ENCODE measurements at places on chromosomes 7 and 10.

GRCh38 chr10:89659143-89660131 lies 14.4 kb upstream of the PANK1 start:
- no peak for DNase-seq

- DNase-seq, result peak; percentile 46
Observed at GRCh38 chr7:2894118-2894940, 50.2 kb upstream of the GNA12 start.

DNA sequence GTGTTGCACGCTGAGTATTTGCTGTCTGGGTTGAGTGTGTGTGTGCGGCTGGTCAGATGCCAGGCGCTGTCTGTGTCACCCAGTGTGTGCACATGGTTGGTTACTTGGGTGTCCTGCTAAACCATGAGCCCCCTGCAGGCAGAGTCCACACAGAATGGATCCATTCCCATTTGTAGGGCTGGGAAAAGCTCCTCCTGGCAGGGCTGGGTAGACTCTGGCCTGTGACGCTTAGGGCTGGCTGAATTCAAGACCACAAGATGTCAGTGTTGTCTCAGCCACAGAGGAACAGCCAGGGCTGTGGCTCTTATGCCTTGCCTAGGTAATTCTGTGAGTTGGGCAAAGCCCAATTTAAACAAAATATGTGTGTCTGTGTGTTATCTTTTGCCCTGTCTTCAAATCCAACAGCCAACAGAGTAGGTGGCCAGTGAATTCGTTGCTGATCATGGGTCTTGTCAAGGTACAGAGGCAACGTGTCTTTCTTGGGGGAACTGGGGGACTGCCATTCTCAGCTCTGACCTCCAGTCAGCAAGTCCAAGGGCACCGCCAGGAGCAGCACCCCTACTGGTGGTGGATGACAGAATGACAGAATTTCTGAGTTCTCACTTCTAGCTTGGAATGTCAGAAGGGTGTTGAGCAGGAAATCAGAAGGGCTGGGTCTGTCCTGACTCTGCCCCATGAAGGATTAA lies 285.1 kb downstream of the CCSER2 start:
- DNase-seq, result no peak

DNA sequence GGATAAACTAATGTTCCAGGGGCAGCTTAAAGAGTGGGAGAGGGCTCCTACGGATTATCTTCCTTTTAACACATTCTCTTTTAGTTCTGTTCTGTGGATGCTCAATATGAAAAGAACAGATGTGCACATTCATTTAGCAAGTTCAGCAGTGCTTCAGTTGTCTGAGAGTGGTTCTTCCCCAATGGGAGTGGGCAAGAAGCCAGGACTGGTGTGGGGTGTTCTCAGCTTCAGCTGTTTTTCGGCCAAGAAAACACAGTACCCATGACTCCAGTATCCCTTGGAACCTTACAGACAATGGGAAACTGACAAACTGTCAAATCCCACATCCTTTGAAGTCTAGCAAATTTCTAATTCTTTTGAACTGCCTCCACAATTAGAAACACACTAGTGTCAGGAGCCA lies 71.5 kb upstream of the LRRC17 start:
- DNase-seq, result no peak

DNA sequence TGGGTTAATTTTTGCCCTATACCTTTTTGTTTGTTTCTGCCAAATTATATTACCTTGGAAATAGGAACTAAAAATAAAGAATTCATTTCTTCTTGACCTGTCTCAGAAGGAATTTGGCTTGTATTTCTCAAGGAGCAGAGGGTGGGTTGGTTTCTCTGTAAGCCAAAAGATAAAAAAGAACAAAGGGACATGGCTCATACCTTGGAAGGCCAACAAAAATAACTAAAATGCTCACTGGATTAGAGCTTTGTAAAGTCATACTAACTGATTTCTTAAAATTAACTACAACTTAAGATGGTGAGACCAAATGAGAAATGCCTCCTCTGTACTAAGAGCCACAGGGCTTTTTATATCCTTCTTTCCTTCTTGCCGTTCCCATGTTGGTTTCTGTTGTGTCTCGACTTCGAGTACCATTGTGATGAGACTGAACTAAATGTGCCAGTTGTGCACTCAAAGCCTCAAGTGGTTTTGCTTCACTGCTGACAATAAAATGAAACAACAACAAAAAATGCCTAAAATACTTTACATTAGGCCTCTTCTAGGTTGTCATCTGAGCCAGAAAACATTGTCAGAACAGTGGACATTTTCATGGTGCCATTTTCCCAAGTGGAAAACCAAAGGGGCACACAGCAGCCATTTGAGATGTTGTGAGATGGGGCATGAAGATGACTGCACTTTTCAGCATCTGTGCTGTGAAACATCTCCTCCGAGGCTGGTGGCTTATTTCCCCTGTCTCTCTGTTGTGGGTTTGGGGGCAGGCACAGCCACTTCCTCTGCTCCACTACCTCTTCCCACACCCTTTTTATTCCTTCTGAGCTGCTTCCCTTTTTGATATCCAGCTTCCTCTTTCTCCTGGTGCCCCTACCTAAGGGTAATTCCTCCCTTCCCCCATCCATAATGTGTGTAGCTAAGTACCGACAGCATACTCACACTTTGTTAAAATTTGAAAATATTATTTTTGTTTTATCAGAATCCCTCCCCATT lies 51.8 kb upstream of the AGR3 start:
- peak; percentile 21 for DNase-seq

- DNase-seq, result no peak
Observed at GRCh38 chr10:14010101-14010558, 320.6 kb downstream of the FRMD4A start.

- DNase-seq, result no peak
Observed at GRCh38 chr10:109899356-109900331, 23.7 kb downstream of the XPNPEP1 start.

DNA sequence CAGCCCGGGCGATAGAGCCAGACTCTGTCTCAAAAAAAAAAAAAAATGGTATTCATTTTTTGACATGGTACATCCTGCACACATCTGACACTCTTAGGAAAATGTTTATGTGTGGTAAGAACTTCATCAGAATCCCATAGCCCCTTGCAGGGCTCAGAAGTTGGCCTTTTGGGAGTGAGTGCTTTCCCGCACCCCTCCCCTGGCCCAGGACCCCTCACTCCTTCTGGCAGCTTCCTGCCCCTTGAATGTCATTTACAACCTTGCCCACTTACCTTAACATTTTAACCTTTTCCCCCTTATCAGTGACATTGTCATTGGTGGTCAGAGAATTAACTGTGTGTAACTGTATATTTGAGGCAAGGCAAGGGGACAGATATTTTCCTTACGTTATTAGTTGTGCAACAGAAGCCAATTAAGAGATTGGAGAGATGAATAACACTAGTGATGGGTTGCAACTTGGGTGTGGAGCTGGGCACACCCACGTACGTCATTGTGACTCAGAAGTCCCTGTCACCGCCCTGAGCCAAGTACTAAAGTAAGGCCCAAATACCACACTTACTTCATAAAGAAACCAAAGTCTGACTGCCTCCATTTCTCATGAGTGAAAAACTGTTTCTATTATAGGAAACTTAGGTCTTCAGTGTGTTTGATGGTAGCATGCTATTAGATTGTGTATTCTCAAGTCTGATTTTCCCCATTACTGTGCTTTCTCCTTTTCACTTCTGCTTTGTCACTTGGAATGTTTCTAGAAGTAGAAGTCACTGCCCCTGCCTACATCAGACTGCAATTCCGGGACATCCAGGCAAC lies 31.6 kb downstream of the OGDH start:
- DNase-seq, result peak; percentile 88

- no peak for DNase-seq
Observed at GRCh38 chr10:26222563-26222962, 6.0 kb downstream of the GAD2 start.

GRCh38 chr7:130152493-130153210 lies 52.6 kb downstream of the TMEM209 start:
- DNase-seq, result no peak

DNA sequence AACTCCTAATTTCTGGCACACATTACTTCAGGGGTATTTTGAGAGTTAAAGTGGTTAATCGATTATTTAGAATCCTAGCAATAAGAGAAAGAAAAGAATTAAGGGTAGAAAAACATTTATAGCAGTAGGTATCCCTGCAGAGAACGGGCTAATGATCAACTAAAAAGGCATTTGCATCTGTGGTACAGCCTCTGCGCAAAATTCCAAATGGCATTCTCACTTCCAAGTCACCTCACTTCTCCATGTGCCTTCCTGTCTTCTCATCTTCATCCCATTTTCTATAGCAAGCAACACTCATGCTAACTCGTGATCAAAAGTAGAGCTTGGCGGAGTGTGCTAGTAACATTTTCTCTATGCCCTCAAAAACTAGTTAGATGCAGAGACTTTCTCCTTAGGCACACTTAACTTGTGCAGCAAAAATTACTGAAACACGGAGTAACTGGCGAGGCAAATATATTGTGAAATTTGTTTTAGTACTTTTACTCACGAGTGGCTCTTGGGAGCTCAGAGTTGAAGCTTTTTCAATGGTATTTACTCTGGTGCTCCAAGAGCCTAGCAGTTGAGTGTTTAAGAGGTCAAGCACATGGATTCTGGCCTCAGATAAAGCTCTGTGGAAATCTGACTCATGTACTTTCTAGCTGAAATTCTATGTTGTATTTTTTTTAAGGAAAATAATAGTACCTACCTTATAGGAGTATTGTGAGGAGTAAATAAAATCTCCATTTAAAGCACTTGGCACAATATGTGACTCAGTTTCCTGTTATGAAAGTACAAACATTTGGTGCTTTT lies 65.1 kb downstream of the MET start:
- DNase-seq, result no peak
